ENCODE measurements at places on chromosomes 7 and 10. TPM values are rescaled to one million over a fixed set of nuclear protein-coding genes. Genes with fewer than 3 reads are reported as not detected.

TBC1D12 gene
- total RNA-seq, result 27.2 TPM

NRCAM gene
- 4.2 TPM for total RNA-seq

TMEM196 gene
- not detected for total RNA-seq

CALML5 gene
- 31.1 TPM for total RNA-seq

TMEM176A gene
- 42.6 TPM for total RNA-seq

Data from breast epithelium (tissue), 4 donors.